ENCODE measurements at places on chromosomes 1 and 21.

GRCh38 chr1:242224461-242224860 is 225.6 kb upstream of the MAP1LC3C start:
- no peak for DNase-seq

DNA sequence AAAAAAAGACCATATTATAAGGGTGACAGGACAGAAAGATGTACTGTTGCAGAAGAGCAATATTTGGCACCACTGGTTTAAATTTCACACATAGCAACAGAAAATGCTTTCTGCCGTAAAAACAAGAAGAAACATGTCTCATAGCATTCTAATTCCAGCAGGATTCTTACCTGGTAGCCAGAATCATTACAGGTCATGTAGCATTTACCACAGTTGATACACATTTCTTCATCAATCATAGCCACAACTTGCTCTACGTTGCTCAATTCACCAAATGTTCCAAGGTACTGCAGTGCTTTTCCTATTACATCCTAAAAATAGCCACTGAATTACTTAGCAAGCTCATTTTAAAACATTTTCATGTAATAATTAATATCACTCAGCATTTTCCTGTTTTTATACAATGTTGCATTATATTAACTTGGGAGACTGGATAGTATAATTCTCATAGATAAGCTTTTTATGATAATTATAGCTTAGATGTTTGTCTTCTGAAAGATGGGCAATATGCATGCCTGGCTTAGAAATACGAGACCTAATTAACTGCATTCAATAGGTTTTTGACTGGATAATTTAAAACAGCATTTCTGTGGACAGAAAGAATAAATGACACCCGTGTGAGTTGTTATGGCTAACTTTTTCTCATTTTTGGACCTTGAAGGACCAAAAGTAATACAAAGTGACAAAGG is 360.7 kb downstream of the PTBP2 start:
- no peak for DNase-seq

DNA sequence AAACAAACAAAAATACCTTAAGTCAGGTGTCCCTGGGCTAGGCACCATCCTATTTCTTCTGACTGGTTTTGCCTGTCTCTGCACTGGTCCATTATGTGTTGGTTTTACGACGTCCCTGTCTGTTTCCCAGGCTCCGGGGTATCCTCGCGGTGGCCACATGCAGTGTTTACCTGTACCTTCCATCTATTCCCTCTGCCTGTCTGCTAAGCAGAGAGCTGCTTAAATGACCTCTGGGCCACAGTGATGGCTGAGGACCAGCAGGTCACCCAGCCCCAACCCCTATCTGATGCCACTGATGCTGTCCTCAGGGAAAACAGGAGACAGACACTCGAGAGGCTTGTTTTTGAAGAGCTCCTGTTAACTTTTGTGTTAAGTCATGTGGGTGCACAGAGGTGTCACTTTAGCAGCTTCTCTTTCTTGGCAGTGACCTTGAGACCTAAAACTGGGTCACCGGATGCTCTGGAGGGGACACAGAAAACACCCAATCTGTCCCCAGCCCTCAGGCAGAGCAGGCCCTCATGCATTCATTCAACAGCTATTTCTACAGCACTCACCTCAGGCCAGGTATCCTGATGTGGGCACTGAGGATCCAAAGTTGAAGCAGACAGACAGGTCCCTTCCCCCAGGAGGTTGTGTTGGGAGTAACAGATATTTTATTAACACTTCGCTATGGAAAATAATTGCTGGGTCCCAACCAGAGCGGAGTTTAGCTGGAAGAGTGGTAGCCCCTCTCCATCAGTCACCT is 4.4 kb upstream of the EFHD2 start:
- no peak for DNase-seq

DNA sequence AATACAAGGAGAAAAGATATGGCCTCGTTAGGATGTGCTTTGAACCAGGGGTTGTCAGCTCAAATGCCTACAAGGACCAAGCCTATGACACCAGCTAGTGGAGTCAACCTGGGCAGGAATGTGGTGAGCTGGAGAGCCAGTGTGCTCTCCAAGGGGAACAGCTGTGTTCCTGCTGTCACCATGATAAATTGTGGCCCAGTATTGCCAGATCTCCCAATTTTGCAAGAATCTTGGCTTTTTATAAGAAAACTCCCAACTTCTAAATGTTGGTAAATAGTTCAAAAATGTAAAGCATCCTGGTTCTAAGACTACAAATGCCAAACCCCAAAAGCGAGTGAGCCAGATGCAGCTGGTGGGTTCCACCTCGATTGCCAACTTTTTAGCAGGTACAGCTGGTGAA is 391.1 kb downstream of the PLPP3 start:
- no peak for DNase-seq

GRCh38 chr21:33067457-33067856 is 2.5 kb upstream of the OLIG1 start:
- DNase-seq = no peak

- no peak for DNase-seq
Observed at GRCh38 chr1:29743264-29743663, 506.9 kb downstream of the PTPRU start.

- DNase-seq = no peak
Observed at GRCh38 chr1:112460615-112461014, 48.1 kb upstream of the WNT2B start.

GRCh38 chr1:31559715-31560114 is 16.6 kb upstream of the TINAGL1 start:
- DNase-seq = no peak

GRCh38 chr1:63721531-63722189 is 52.2 kb upstream of the ROR1 start:
- DNase-seq = peak; percentile 42

GRCh38 chr1:229842302-229843255 is 216.5 kb downstream of the URB2 start:
- no peak for DNase-seq

DNA sequence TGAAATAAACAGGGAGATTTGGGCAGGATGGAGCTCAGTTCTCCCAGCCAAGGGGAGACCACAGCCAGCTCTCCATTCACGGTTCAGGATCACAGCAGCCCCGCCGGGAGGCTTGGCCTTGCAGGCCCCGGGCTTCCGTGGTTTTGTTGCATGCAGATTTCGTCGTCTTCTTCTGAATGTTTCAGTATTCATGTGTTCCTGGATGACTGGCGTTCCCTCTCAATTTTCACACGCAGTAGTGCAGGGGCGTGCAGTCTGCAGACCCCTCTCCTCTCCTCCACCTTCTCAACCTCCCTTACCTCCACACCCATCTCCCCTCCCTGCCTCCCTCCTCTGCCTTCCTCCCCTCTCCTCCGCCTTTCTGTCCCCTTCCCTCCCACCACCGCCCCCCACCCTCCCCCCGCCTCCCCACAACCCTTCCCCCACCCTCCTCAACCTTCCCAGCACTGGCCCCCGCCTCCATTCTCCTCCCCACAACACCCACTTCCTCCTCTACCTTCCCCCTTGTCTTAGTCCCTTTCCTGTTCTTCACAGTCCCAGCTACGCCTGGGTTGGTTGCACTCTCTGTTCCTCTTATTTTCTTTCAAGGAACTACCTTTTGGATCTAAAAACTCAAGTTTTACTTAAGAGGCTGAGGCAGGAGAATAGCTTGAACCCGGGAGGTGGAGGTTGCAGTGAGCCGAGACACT is 8.4 kb upstream of the SLC19A1 start:
- no peak for DNase-seq

Measured in NCI-H2107 (cell line).